Endothelial cell of coronary artery (primary cell): ENCODE measurements at places on chromosomes 12 and 14. TPM values are rescaled to one million over a fixed set of nuclear protein-coding genes. Genes with fewer than 3 reads are reported as not detected.

Gene REP15
- total RNA-seq: 1.5 and 1.7 TPM in 2 replicates

Gene SIX4
- total RNA-seq: 2.2 and 2.4 TPM in 2 replicates

Gene IGF1
- total RNA-seq: 0.09 and 0.28 TPM in 2 replicates

Gene ZCRB1
- total RNA-seq: 17.2 and 22.5 TPM in 2 replicates

Gene RDH5
- total RNA-seq: 1.2 and 2.8 TPM in 2 replicates

Gene RAPGEF3
- total RNA-seq: 26.9 and 27.4 TPM in 2 replicates

Gene USP44
- 0.63 and 0.85 TPM in 2 replicates for total RNA-seq

Gene SERPINA10
- not detected in 2 replicates for total RNA-seq

Gene LLPH
- 3.5 and 4.0 TPM in 2 replicates for total RNA-seq

Gene OR4K2
- total RNA-seq: not detected in 2 replicates

Gene LTBP2
- total RNA-seq: 214 and 221 TPM in 2 replicates

Gene RNASE3
- total RNA-seq: not detected in 2 replicates

Gene ACOT2
- total RNA-seq: 10.6 and 11.3 TPM in 2 replicates

Gene DAZAP2
- total RNA-seq: 48.5 TPM in 2 replicates

Gene CFL2
- 39.6 and 43.0 TPM in 2 replicates for total RNA-seq

Gene LUM
- 0.18 and 1.2 TPM in 2 replicates for total RNA-seq

Gene SCARB1
- total RNA-seq: 14.9 and 15.5 TPM in 2 replicates

Gene OR4Q2
- total RNA-seq: not detected in 2 replicates

Gene THAP2
- total RNA-seq: 2.8 and 3.2 TPM in 2 replicates

Gene AMHR2
- total RNA-seq: 0.09 TPM in 1 of 2 replicates, not detected in the other

Gene CLMN
- 2.5 and 3.8 TPM in 2 replicates for total RNA-seq

Gene GYS2
- total RNA-seq: not detected in 2 replicates

Gene MLXIP
- 12.9 and 23.8 TPM in 2 replicates for total RNA-seq

Gene KCNMB4
- total RNA-seq: 1.0 and 3.2 TPM in 2 replicates

Gene RERG
- 0.94 TPM in 1 of 2 replicates, not detected in the other for total RNA-seq

Gene KLRD1
- 0.09 TPM in 2 replicates for total RNA-seq

Gene C12orf42
- not detected in 2 replicates for total RNA-seq

Gene ESRRB
- total RNA-seq: not detected in 2 replicates

Gene KRT72
- not detected in 2 replicates for total RNA-seq

Gene GLS2
- total RNA-seq: under 0.01 and 0.18 TPM in 2 replicates

Gene BICDL1
- total RNA-seq: not detected in 2 replicates

Gene FSCB
- total RNA-seq: not detected in 2 replicates

Gene INSM2
- total RNA-seq: not detected in 2 replicates

Gene EEA1
- total RNA-seq: 14.0 and 15.6 TPM in 2 replicates

Gene AGAP2
- under 0.01 and 0.09 TPM in 2 replicates for total RNA-seq

Gene FAM222A
- total RNA-seq: 0.27 and 0.38 TPM in 2 replicates

Gene OR9K2
- not detected in 2 replicates for total RNA-seq

Gene DDIT3
- 6.0 and 10.1 TPM in 2 replicates for total RNA-seq

Gene LRTM2
- total RNA-seq: not detected in 2 replicates

Gene KLRB1
- not detected in 2 replicates for total RNA-seq

Gene EIF2S3B
- total RNA-seq: 0.99 and 1.2 TPM in 2 replicates

Gene TRAFD1
- 22.7 and 29.6 TPM in 2 replicates for total RNA-seq

Gene ZFHX2
- total RNA-seq: 0.27 and 0.38 TPM in 2 replicates

Gene CTSG
- total RNA-seq: not detected in 2 replicates

Gene CHURC1
- 37.0 and 42.4 TPM in 2 replicates for total RNA-seq

Gene DENND5B
- 4.1 and 8.4 TPM in 2 replicates for total RNA-seq

Gene CLEC4D
- not detected in 2 replicates for total RNA-seq

Gene GPR137C
- 0.45 and 0.94 TPM in 2 replicates for total RNA-seq

Gene PCBP2
- 268 and 352 TPM in 2 replicates for total RNA-seq

Gene DNAH10
- total RNA-seq: under 0.01 and 0.09 TPM in 2 replicates

Gene RD3L
- not detected in 2 replicates for total RNA-seq
